Activated T-helper 1 cell treated with anti-CD3 and anti-CD28 coated beads, Interleukin-2, amount 50 U/mL, for 16 hours (primary cell): ENCODE measurements at places on chromosomes 2 and 18.

- DNase-seq = peak; percentile 19
Observed at GRCh38 chr2:151410485-151410834, 758 bp downstream of the RIF1 start.

- no peak for DNase-seq
Observed at GRCh38 chr18:72208920-72209676, 335.0 kb downstream of the CBLN2 start.

- DNase-seq = no peak
Observed at GRCh38 chr2:174613531-174613930, 15.9 kb upstream of the WIPF1 start.

GRCh38 chr2:85957256-85957655 lies 68.5 kb upstream of the ST3GAL5 start:
- no peak for DNase-seq

DNA sequence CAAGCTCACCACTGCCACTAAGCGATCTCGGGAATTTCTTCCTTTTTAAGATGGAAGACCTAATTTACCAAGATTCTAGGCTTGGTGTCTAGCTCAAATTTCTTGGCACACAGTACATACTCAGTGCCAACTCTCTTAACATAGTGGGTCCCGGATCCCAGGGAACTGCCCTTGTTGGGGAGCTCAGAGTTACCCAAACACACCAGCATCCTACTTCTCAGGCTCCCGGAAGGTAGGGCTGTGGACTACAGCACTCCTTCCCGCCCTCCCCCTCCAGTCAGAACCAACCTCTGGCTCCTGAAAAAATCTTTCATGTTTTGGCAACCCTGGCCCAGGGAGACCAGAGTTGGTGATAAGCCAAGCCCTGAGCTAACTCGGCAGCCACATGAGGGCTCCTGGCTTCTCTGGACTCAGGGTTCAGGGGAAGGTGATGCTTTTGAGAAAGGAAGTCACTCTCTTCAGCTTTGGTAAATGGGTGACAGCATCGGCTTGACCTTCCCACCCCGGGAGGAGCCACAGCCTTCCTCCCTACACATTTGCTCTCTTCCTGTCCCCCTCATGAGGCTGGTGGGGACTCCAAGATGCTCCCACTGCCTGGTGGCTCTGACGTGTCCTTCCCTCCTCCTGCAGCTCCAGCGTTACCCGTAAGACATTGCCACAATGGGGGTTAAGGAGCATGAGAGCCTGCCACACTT lies 8.8 kb downstream of the ODC1 start:
- no peak for DNase-seq

DNA sequence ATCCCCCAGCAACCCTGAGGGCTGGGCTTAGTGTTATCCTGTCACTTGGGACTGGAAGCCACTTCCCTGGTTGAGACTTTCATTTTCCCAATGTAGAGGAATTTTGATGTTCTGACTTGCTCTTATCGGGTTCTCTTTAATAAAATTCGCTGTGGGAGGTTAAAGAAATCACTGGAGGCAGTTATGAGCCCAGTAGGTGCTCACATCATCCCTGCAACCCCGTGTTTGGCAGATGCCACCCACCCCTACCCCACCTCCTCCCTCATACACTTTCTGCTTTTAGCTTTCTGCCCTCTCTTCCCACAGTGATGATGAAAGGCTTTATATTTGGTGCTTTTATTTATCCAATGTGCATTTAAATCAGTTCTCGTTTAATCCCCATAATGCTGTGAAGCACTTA lies 106.6 kb downstream of the MAPK4 start:
- DNase-seq = no peak

- no peak for DNase-seq
Observed at GRCh38 chr2:139790136-139790535, 1009.9 kb upstream of the NXPH2 start.

DNA sequence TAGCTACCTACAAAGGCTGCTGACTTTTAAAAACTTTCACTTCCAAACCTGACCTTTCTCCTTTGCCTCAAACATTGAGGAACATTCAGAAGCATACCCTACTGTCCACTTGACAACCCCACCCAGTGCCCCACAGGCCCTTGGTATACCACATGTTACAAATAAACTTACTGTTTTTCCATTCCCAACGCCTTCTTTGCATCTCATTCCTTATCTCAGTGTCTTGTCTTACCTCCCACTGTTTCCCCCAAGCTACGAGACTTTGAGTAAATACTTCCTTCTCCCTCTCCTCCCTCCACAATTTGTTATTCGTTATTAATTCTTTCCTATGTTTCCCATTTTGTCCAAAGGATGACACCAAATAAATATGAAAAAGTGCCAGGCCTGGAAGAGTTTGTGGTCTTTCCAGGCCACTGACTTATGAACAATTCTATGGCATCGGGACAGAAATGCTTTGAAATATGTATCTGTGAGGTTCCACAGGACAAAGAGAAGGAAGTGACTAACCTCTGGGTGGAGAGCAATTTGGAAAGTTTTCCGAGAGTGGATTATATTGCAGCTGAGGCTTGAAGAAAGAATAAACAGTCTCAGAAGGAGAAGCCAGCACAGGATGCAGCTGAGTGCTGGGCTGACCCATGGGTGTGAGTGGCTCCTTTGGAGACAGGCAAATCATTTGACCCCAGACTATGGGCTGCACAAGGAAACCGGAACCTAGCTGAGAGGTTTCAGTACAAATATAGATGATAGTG lies 409.0 kb downstream of the LPIN1 start:
- no peak for DNase-seq

- DNase-seq = no peak
Observed at GRCh38 chr2:79716266-79716665, 203.4 kb downstream of the CTNNA2 start.

DNA sequence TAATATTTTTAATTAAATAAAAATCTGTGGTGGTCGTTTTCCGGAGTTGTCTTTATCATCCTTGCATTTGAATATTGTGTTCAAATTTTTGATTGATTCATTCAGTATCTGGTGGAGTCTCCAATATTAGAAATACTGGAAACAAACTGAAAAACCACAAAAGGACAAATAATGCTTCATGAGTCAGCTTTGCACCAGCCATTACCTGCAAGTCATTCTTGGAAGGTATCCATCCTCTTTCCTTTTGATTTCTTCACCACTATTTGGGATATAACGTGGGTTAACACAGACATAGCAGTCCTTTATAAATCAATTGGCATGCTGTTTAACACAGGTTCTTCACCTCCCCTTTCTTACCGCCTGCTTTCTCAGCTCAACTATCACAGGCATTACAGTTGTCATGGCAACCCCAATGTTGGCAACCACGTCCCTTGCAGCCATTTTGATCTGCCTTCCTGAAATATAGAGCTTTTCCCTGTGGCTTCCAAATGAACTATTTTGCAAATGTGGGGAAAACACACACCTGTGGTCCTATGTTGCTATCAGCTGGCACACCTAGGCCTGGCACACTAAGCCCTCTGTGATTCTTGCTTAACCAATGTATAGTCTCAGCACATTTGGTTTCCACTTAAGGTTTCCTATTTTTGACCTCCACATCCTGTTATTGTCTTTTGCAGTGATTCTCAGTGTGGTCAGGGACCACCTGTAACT lies 6.5 kb downstream of the CTLA4 start:
- DNase-seq = no peak

GRCh38 chr2:44939106-44940048 lies 2.1 kb upstream of the SIX3 start:
- DNase-seq = no peak

DNA sequence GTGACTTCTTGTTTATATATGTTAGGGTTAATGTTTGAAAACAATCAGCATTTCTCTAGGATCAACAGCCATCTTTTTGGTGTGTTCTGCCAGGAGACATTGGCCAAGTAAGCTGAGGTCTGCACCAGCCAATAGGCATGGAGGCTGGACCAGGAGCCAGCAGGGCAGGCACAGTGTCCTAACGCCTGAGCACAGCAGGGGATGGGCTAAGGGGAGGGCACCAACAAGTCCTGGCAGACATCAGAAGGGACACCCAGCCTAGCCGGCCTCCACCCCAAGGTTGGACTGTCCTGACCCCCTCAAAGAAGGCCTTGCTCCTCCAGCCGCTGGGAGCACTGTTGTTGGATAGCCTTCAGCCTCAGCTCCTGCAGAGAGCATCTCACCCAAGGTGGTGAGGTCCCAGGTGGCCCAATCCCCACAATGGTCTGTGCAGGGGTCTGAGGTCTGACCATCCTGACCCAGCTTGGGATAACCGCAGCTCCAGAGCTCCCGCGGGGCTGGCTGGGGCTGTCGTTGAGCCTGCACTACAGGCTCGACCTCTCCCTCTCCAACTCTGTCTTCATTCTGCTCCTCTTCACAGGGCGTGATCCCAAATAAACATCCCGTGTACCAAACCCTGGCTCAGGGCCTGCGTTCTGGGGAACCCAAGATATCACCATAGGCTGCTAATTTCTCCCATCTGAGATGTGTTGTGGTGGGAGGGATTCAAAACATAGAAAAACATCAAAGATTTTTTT lies 8.1 kb downstream of the TEX44 start:
- no peak for DNase-seq

DNA sequence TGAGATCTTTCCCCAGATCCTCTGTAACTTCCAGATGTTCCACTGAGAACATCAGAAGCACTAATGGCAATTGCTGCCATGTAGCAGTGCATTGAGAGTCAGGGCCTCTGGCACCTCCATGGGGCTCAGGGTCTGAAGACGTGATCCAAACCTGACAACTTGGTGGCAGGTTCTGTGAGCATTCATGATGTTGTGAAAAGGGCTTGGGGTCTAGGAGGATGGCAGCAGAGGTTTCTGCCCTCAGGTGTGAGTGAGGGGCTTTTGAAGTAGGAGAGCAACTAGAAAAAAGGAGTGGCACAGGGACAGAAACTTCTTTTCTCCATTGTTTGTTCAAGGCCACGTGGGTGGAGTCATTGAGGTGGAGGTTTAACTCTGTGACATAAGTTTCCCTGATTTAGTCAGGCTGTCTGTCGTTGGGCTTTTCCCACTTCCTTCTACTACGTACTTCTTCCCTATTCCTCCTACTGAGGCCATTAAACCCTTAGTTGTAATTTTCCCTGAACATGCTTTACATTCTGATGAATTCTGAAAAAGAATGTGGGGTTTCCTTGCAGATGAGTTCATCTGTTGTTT lies 13.1 kb downstream of the CFLAR start:
- DNase-seq = no peak

DNA sequence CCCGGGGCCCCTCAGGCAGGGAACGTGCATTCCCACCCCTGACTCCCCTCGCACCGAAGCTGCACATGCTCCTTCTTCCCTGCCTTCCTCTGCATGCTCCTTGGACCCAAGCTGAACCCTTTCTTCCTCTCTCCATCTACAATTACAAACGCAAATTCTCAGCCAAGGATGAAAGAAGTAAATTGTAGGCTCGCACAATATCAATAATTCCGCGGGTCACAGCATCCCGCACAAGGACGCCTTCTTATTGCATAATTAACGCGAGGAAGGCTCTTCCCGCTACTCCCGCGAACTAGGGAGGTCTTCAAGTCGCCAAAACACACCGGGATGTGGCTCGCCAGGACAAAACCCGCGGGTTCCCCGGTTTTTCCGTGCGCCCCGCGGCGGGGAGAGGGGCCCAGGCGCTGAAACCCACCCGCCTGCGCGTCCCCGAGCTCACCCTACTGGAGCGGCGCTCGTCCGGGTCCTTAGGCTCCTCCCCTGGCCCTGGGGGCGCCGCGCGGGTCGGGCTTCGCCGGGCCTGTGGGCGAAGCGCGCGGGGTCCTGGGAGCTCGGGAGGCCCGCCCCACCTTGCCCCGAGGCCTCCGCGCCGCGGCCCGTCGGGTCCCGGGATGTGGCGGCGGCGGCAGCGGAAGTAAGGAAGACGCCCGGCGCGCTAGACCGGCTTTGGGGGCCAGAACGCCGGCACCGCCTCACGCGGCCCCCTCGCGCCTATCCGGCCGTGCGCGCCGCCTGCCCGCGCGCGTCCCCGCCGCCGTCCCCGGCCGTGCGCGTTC lies at the start of gene CHST10:
Gene CHST10 (minus strand): TSS at position 734 of the 776 bp plus-strand sequence. CDS start 10,993 bp downstream, outside the sequence.
- no peak for DNase-seq

DNA sequence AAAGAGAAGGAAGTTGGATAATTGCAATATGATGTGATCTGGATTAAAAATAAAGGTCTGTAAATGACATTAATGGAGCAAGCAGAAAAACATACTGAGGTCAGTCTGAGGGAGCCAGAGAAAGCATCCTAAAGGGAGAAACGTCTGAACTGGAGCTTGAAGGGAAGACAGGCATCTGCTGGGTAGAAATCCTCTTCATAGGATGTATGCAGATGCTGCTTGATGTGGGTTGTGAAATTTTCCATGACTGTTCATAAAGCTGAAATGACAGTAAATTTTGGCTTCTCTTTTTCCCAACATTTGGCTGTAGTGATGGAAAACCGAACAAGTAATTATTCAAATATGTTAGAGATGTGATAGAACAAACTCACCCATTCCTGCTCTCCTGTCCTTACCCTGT lies 287.6 kb downstream of the CAMKMT start:
- DNase-seq = no peak

- DNase-seq = no peak
Observed at GRCh38 chr18:8536922-8537321, 72.3 kb upstream of the RAB12 start.

DNA sequence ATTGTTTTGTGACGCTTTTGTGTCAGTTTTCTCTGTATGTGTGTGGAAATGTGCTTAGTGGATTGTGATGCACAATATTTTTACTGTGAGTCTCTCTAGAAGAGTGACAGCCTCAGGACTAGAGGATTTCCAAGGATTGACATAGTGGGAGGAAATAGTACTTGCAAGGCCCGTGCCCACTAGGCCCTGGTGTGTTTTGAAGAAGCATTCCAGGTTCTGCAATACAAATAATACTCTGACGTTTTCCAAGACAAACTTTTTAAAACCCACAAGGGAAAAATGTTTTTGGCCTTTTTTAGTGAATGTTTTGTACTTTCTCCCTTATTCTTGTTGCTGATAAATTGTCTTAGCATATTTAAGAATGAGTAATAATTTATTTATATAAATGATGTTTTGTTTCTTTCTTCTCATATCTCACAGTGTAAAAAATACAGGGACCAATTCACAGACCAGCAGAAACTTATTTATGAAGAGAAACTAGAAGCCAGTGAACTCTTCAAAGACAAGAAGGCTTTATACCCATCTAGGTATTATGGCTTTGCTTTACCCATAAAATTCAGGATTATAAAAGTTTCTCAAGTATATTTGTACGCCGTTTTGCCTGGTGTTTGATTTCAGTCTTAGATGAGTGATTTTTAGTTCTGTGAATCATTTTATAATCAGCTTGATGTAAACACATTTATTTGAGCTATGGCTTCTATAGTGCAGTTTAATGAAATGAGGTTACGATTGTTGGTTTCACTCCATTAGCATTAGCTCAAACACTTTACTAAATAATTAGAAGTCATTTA lies 165.6 kb downstream of the MYO1B start:
- no peak for DNase-seq

DNA sequence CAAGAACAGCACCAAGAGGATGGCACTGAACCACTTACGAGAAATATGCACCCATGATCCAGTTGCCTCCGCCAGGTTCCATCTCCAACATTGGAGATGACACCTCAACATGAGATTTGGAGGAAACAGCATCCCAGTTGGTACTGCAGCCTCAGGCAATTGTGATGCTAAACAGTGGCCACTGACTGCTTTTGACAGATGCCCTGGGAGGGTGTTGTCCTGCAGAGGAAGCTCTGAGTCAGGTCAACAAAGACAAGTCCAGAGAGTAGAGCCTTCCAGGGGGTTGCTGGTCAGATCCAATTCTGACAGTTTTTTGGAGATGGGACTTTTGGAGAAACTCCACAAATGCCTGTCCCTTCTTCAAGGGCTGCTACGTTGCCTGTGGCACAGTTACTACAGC lies 82.4 kb downstream of the SNTG2 start:
- DNase-seq = no peak

GRCh38 chr2:29691391-29691950 lies 229.9 kb downstream of the ALK start:
- no peak for DNase-seq

- no peak for DNase-seq
Observed at GRCh38 chr2:19796035-19796695, 105.6 kb downstream of the TTC32 start.

GRCh38 chr2:6963727-6964126 lies 46.5 kb downstream of the RNF144A start:
- no peak for DNase-seq
